ENCODE measurements at places on chromosomes 2 and 18.
A peak's percentile ranks its signal among the peaks of the same experiment; 100 is the strongest.

- DNase-seq = no peak
Measured at GRCh38 chr2:205586626-205587025, 95.7 kb upstream of the NRP2 start.

DNA sequence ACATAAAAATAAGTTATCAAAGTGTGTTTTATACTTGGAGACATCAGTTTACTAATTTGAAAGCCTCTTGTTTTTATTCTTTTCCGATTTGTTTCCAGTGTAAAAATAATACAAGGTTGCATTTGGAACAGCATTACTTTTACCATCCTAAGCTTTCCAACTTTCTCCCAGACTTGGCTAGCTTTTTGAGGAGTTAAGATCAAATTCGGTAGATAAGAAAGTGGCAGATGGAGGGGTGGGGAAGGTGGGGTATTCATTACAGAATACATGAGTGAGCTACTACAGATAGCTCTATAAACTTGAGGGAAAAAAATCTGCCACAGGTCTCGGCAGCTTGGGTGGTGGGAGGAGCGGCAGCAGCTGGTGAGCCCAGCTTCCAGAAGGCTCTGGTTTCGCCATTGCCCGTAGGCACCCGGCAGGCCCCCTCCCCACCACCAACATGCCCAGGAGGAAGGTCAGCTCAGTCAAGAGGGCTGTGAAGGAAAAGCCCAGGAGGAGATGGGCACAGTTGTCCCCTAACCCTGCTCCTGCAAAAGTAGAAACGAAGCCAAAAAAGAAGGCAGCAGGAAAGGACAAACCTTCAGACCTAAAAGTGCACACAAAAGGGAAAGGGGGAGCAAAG lies 18.6 kb upstream of the RMC1 start:
- no peak for DNase-seq

GRCh38 chr2:43152186-43152585 lies 74.2 kb downstream of the ZFP36L2 start:
- DNase-seq = no peak

- no peak for DNase-seq
Measured at GRCh38 chr2:12642859-12643258, 73.9 kb upstream of the TRIB2 start.

- DNase-seq = no peak
Measured at GRCh38 chr18:10705786-10706185, 180.0 kb downstream of the NAPG start.

- DNase-seq = no peak
Measured at GRCh38 chr2:45789317-45789716, 137.8 kb downstream of the PRKCE start.

DNA sequence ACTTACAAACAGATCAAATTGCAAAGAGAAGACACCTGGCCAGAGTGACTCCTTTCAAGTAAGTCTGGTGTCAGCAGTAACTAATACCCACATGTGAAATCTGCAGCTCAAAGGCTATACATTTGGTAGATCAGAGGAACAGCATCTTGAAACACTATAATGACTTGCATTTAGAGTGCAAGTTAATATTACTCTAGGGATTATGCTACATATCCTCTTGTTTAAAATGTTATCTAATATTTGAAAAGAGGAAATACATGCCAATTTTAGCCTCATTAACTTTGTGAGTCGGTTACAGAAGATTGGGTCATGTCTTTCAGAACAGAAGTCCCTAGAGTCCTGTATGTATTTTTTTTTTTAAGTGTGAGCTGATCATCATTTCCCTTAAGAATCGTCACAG lies 15.2 kb downstream of the LANCL1 start:
- DNase-seq = no peak

GRCh38 chr2:216257089-216257488 lies 115.2 kb downstream of the MARCHF4 start:
- no peak for DNase-seq

GRCh38 chr18:70499218-70499691 lies 210.4 kb downstream of the SOCS6 start:
- no peak for DNase-seq

- DNase-seq = no peak
Measured at GRCh38 chr2:96112501-96113366, 3.6 kb downstream of the ADRA2B start.

GRCh38 chr18:39721712-39722111 lies 2156.1 kb upstream of the CELF4 start:
- no peak for DNase-seq

DNA sequence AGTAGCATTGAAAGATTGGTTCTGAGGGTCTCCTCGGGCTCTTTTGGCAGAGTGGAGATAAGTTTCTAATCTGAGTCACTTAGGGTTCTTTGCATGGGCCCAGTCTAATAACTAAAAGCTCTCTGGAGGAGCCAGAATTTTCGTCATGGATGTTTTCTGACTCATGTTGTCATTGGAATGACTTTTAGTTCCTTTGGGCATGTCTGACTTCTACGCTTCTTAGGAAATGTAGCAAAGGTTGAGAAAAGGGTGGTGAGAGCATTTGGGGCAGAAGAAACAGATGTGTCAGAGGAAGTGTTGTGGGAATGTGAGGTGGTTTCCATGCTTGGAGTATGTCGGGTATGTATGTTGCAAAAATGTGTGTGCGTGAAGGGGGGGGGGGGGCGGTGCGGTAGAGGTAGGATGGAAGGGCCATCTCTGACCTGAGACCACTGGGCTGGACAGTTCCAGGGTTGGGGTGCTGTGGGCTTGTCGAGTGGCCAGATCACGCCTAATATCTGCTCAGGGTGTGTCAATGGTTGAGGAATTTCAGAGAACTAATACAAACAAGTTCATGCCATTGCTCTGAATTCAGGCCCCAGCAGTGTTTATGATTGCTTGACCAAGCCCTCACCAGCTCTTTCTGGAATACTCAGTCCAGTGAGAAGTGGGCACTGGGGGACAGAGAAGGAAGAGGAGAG lies 26.9 kb downstream of the KLHL29 start:
- no peak for DNase-seq

DNA sequence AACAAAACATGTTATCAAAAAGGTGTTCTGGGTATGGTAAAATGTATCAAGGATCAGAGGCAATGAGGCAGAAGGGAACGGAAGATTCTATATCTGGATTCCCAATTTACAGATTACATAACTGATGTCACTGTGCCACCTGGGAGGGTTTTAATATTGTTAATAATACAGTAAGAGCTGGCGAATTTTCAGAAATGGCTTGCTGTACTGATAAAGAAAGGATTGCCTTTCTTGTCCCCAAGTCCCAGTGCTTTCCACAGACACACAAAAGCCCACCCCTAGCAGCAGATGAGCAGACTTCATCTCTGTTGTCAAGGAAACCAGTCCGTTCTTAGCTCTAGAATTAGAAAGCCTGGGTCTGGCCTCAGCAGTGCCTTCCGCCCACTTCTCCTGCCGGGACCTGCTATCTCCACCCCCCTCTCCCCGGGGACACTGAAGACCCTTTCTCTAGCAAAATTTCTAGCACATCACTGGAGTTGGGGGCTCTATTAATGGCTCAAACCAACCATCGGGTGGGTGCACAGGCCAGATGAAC lies 34.3 kb downstream of the ADD2 start:
- DNase-seq = no peak

DNA sequence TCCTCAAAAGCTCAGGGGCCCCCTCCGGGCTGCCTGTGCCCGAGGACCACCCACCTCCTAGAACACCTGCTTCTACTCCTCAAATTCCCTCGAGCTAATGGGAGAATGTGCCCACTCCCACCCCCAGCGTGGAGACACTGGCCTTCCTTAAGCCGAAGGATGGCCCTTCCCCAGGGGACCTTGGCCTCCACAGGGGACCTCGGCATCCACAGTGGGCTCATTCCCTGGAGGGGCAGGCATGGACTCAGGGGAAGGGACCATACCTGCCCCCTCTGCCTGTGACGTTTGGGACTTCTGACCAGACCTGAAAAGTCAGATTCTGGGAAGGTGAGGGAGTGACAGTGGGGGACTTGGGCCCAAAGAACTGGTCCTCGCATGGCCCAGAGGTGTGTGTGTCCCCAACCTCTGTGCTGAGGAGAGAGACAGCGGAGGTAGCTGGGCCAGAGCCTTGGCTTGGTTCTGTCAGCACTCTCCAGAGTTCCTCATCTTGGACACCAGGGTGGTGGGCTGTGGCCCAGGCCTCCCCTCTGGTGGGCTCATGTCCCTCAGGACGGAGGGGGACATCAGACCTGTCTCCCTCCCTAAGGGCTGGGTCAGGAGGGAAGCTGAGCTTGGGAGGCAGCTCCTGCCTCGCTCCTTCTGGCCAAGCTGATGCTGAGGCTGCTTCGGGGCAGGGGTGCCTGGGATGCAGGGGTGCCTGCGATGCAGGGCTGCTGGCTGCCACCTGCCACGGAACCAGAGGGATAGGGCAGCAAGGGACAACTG lies 240.4 kb downstream of the HAUS1 start:
- no peak for DNase-seq

GRCh38 chr2:190563109-190563508 lies 28.6 kb upstream of the NEMP2 start:
- DNase-seq = no peak

DNA sequence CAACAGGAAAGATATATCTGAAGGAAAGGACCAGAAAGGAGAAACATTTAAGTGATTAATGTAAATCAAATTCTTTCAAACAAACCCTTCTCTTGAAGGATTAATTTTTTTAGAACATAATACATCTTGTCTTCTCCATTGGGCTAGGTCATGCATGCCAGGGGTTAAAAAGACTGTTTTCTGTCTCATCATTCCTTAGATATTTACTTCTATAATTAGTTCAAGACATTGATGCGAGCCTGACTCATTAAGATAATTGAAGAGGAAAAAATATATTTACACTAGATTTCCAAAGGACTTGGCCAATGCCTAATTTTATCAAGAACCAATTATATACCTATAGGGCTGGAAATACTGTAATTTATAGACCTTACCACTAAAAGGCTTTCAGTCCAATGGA lies 166.6 kb upstream of the SETBP1 start:
- no peak for DNase-seq

DNA sequence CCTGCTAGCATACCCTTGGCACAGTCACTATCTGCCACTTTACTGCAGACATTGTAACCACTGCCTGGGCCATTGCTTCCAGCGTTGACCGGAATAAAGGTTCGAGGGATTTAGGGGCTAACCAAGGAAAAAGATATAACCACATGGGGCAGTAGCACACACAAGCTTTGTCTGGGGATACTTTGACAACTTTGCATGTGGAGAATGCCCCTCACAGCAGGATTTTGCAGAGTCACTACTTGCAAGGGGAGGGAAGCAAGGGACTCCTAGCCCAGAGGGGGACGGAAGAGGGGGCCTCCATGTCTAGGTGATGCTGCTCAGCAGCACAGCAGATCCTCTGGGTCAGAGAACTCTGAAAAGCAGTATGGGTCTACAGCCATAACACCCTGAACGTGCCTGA lies 138.7 kb downstream of the SPP2 start:
- DNase-seq = no peak

- no peak for DNase-seq
Measured at GRCh38 chr18:24593401-24593800, 133.0 kb downstream of the HRH4 start.

DNA sequence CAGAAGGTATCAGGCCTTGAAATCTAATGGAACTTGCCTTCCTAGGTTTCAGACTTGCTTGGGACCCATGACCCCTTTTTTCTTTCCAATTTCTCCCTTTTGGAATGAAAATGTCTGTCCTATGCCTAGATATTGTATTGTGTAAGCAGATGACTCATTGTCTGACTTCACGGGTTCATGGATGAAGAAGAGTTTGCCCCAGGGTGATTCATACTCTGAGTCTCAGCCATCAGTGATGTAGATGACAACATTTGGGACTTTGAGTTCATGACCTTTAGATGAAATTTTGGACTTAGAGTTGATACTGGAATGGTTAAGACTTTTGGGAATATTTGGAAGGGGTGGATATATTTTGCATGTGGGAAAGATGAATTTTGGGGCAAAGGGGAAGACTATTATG lies 11.2 kb upstream of the SCYGR5 start:
- no peak for DNase-seq

GRCh38 chr2:205969584-205969983 lies 116.4 kb downstream of the INO80D start:
- no peak for DNase-seq

DNA sequence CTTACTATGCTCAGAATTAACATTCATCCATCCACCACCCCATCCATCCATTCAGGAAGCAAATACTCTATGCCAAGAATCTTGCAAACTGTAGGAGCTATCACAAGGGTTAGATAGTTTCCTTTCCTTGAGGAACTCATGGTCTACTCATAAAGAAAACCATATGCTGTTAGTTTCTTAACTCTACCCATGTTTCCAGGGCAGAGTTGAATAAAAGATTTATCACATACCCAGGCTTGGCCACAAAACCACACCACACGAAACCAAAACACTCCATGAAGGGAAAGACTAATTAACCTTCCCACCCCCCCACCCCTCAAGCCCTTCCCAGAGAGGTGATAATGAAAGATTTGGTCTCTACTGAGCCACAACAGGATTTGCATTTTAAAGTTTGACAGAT lies 23.7 kb upstream of the MSGN1 start:
- no peak for DNase-seq

DNA sequence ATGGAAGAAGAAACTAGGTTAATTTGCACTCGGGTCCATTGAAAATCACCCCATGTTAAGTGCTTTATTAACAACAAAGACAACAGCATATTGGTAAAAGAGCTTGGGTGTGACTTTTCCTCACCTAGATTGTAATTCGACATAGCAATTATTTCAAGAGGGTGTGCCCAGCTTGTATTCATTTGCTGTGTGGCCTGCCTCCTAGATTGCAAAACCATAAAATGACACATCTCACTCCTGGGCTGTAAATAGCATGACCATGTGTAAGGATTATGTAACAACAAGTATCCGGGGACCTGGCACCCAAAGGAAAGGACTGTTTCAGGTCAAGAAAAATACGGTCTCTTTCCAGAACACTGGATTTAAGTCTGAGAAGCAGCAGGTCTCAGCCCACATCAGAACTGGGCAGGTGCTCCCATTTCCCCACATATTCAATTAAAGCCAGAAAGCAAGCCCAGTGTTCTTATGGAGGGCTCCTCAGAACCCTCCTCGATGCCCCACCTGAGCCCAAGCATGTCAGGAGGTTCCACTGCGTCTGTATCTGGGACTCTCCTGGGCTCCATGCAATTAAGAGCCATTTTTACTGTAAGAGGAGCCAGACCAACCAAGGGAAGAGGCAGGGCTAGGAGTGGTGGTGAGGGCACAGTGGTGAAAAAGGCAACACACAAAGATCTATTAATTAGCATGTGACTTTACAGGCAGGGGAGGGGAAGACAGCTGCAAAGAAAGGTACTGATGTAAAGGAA lies 39.2 kb downstream of the MREG start:
- no peak for DNase-seq

- DNase-seq = peak; percentile 32
Measured at GRCh38 chr2:112149866-112150435, 11.8 kb downstream of the FBLN7 start.

- no peak for DNase-seq
Measured at GRCh38 chr18:23938043-23938756, 76.4 kb upstream of the TTC39C start.

GRCh38 chr2:219045937-219046550 lies 4.7 kb upstream of the CFAP65 start:
- DNase-seq = no peak

Measured in activated CD8-positive, alpha-beta memory T cell treated with anti-CD3 and anti-CD28 coated beads for 24 hours (primary cell).